ENCODE measurements at places on chromosomes 16 and 17.

DNA sequence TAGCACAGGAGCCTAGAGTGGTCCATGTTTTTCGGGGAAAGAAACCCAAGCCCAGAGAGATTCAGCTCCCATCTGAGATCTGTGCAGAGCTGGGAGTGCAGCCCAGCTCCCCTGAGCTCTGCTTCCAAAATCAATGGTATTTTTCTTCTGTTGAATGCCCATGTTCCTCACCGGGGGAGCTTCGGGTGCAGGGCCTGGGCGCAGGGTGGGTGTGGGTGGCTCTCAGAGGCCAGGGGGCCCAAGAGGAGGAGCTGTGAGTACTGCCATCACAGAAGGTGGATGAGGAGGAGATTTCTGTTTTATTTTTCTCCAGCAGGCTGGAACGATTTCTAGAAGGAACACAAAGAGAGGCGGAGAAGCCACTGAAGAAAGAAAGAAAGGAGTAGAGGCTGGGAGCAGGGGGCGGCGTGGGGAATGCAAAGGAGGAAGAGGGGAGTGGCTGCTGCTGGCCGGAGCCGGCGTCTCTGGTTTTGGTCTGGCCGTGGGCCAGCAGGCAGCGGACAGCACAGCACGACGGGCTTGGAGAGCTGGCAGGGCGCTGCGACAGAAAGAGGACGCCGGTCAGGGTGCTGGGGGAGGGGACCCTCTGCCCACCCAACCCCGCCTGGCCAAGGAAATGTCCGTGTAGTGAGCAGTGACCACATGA lies 76.2 kb upstream of the KSR1 start:
- no peak for DNase-seq

DNA sequence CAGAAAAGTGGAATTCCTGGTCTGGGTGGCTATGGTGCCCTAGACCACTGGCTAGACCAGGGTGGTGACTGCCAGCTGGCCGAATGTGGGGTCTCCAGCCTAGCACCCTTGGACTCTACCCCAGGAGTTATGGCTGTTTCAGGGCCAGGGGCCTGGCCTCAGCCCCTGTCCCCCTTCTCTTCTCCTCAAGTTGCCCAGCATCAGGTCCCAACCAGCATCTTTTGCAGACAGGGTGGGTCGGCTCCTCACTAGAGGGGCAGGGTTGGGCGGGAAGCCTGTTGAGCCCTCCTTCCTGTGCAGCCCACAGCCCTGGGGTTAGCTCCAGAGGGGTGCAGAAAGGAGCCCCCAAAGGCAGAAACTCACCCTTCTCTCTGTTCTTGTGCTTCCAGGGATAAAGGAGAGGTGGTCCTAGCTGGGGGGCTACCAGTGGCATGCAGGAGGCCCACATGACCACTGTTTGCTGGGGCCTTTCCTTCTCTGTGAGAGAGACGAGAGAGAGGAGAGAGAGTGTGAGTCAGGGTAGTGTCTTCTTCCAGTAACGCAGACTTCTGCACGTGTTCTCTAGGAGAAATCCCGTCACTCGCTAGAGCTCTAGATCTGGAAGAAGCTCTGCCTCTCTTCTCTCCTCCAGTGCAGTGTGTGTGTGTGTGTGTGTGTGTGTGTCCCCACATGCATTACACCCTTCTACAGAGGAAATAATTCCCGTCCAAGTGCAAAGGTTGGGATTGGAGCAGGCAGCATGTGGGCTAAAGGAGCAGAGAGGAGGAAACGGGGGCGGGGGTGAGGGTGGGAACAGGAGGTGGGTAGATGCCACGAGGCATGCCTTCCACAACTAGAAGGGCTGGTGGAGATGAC lies 209.4 kb downstream of the SEC14L1 start:
- no peak for DNase-seq

- DNase-seq: peak; percentile 73
Measured at GRCh38 chr16:66342294-66342900, 24.1 kb upstream of the CDH5 start.

GRCh38 chr17:48678141-48678971 lies 44.0 kb downstream of the PRAC1 start:
- peak; percentile 89 for DNase-seq

DNA sequence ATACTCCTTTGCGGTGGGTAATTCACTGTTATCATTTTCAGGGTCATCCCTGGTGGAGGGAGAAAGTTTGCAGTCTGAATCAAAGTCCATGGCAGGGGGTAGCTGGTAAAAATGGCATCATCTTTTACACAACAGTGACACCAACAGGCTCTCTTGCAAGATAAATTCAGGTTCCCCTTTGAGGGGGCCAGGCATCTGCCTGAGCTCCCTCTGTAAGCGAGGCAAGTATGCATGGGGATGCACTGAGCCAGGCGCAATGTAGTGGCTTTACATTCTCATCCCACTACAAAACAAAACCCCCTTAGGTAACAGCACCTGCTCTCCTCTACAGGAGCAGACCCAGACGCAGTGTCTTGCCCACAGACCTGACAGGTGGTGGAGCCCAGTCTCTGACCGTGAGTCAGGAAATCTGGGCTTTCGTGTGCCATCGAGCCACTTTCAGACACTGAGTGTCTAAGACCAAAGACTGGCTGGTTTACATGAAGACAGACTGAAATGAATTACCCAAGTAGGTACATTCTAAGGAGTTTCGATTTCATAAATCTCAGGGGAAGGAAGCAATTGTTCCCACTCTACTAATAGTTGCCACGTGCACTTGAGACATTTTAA lies 17.7 kb downstream of the LITAFD start:
- DNase-seq: no peak

GRCh38 chr16:84079664-84080063 lies 37.1 kb upstream of the SLC38A8 start:
- no peak for DNase-seq

Data from WTC11 (cell line).